ENCODE measurements at places on chromosomes 3 and 15.

DNA sequence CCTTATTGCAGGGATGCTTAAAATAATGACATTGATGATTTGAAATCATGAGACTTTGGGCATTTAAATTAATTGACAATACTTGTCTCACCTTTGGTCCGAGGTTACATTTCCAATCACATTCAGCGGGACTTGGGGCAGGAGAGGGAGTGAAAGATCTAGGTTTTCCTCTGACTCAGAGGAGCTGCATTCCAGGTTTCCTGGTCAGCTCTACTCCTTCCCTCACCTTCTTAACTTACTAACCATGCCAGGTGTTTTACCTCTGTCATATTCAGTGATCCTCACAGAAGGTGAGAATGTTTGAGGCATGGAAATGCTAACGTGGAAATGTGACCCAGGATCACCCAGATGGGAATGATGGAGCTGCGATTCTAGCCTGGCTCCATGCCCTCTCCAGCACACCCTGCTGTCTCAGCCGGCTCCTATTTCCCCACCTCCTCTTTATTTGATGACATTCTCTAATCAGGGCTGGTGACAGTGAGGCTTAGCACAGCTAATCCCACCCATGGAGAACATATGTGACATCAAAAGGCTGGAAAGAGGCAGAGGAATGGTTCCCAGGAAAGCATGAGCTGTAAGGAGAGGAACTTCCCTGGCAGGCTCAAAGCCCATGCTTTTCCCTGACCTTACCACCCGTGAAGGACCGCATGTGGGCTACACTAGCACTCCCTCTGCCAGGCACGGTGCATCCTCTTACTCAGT lies 38.7 kb downstream of the THSD4 start:
- DNase-seq = no peak

DNA sequence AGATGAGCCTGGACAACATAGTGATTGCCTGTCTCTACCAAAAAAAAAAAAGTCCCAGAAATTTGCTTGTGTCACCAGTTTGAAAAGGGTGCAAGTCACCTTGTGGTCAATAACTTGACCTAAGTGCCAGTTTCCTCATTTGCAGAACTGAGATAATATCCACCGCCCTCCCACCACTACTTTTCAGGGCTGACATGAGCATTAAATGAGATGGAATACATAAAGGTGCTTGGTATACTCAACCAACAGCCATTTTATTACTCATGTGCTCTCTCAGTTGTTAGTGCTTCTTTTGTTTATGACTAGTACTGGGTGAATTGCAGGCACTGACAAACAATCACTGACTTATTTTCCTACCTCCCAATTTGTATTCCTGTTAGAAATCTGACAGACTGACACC lies 340.5 kb upstream of the SATB1 start:
- DNase-seq = no peak

- no peak for DNase-seq
Observed at GRCh38 chr3:118550122-118550521, 484.5 kb downstream of the IGSF11 start.

DNA sequence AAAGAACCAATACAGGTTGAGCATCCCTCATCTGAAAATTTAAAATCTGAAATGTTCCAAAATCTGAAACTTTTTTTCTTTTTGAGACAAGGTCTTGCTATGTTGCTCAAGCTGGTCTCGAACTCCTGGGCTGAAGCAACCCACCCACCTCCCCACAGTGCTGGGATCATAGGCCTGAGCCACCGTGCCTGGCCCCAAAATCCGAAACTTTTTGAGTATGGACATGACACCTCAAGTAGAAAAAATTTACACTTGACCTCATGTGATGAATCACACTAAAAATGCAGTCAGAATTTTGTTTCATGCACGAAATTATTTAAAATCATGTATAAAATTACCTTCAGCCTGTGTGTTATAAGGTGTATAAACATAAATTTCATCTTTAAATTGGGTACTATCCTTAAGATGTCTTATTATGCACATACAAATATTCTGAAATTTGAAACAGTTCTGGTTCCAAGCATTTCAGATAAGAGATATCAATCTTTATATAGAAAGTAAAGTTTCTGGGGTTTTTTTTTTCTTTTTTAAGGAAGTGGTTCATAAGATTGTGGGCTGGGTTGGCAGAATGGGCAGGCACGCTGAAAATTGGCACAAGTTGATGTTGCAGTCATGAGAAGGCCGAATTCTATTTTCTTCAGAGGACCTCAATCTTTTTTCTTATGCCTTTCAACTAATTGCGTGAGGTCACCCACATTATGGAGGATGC lies 72.5 kb downstream of the SPRED1 start:
- no peak for DNase-seq

DNA sequence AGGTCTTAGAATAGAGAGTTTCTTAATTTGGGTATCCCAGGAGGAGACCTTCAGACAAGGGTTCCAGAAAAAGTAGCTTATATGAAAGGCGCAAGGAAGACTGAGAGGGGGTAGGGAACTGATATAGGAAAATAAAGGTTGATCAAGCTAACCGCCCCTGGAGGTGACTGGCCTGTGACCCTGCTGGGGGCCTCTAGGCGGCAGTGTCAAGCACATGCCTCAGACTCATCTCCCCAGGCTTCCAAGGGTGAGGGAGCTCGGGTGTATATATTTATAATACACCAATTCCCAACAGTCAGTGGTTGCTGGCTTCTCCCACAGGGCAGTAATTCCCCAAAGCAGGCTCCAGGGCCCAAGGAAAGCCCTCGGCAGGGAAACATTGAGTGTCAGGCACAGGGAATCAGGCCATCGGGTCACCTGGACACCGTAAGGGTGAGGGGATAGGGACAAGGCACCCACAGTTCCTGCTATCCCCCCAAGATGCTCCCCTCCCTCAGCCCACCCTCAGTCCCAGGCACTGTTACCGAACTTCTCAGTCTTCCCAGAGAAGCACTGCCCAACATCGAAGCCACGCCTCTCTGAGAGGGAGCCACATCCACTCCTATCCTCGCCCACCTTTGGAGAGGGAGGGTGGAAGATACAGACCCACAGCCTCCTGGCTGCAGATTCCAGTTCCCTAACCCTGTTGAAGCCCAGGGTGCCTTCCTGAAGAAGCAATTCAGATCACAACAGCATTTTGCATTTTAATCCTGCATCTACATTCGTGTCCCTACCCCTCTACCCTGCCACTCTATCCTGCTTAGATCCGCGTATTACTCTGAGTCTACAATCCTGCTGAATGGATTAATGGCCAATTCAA lies 19.5 kb upstream of the CAV3 start:
- no peak for DNase-seq

- peak; percentile 74 for DNase-seq
Observed at GRCh38 chr3:195450731-195451229, 8.0 kb upstream of the ACAP2 start.

- DNase-seq = peak; percentile 20
Observed at GRCh38 chr15:49137861-49138260, 17.5 kb downstream of the COPS2 start.

GRCh38 chr3:32181365-32181764 lies 57.1 kb upstream of the CMTM8 start:
- no peak for DNase-seq

GRCh38 chr3:107718547-107718946 lies 195.8 kb downstream of the BBX start:
- DNase-seq = no peak

DNA sequence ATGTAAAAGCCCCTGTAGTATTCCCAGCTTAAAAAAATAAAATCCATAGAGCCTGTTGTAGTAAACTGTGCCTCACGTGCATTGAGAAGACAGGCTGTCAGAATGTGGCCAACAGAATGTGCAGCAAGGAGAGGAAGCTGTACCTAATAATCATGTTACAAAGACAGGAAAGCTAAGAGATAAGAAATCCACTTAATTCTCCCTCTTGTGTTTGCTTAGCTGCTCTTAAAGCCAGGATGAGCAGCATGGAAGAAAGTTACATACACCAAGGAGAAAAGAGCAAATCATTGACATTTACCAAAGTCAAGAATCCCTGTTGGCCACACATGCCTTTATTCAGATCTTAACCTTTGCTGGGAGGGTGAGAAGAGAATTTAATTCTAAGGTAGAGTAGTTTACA lies 85.9 kb downstream of the TNIK start:
- no peak for DNase-seq

DNA sequence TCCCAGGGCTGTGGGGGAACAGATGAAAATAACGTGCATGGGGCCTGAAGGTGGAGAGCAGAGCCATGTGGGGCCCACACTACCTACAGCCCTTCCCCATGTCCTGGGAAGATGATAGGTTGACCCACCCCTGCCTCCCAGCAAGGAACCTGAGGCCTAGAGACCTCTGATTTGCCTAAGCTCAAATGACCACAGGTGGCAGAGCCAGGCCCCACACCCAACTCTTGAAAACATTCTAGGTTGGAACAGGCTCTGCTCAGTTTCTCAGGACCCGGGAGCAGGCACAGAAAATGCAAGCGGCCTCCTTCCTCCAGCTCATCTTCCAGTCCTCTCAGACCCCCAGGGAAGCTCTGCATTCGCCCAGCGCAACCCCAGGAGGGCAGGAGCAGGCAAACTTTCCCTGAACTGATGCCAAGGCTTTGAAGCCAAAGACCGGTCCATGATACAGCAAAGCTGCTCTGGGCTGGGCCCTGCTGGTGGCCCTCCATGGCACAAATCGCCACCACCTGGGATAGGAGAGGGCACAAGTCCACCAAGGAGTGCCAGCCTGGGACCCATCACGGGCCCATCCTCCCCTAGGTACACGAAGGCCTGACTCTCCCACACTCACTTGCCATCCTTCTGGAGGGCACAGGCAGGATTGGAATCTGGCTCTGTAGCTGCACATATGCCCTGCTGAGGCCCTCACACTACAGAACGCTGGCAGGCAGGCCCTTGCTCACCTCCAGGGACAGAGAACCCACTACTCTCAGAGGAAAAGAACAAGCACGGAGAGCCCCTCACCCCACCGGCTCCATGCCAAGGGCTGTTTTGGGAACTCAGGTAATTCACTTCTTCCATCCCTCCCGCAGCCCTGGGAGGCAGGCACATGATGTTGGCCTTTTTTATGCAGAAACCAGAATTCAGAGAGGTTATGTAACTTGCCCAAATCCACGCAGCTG lies 51.0 kb upstream of the FURIN start:
- no peak for DNase-seq

DNA sequence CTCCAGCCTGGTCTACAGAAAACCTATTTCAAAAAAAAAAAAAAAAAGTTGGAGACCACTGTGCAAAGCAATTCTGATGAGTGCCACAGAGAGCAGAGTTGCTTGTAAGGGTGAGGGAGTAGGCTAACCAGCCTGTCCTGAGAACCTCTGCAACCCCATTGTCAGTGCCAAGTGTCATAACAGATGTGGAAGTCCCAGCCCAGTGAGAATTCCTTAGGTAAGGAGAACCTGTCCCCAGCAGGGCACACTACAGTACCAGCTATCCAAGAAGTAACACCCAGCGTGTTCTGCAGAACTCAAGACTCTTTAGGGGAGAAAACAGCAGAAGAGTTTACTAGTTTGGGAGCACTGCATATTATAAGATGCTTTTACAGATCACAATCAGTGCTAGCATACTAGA lies 156.3 kb downstream of the LIPC start:
- DNase-seq = no peak

DNA sequence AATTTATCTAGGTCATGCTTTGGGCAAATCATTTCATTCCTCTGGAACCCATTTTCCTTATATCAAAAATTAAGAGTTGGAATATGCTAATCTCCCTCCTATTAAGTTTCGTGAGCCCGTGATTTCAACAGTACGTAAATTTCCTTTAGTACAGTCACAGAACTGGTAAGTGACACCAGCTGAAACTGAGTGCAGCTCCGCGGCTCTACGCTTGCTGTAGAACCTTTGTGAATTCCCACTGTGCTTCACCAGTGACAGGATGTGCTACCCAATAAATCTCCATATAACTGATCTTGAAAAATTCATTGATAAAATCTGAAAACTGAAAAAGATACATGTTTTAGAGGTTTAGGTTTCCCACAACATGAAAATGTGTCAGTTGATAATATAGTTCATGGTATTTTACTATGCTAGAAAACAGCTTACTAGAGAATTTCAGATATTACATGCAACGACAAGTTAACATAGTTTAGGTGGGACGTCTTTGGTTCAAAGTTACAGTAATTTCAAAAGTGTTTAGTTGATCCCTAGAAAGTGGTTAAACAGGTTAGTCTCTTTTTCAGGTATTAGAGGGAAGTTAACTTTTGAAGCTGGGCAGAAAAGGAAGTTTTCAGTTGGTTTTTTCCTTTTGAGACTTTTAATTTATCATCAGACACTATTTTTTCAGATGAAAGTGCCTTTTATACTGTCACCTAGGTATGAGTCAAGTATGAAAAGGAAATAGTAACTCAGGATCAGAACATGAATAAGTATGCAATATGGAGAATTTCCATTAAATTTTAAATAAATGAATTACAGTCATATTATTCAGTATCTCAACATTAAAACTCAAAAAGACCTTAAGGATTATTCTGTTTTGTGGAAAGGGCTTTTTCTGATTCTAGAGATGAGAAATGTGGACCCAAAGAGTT lies 57.0 kb downstream of the PPARG start:
- DNase-seq = no peak

- DNase-seq = no peak
Observed at GRCh38 chr3:117059067-117059955, 349.7 kb downstream of the TUSC7 start.

DNA sequence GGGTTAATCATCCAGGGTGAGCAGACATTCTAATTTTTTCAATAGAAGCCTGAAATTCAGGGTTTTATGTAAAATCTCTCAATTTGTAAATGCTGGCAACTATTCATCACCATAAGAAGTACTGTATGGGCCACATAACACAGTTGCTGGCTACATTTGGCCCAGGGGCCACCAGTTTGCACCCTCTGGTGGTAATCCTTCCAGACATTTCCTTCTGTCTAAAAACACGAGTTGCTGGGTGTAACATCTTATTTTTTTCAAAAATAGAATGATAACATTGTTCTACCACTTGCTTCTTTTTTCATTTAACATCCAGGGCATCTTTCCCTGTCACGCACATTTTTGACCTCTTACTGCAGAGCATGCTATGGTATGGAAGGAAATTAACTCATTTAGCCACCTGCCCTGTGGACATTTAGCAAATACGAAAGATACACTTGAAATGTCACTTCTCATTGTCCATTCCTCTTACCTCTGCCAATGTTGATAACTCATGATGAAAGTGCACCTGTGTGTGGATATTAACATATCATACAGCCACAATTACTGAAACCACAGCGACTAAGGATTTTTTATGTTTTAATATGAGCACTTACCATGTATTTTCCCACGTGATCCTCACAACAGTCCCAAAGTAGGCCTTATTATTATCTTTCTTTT lies 117.5 kb upstream of the ARHGEF3 start:
- DNase-seq = no peak

DNA sequence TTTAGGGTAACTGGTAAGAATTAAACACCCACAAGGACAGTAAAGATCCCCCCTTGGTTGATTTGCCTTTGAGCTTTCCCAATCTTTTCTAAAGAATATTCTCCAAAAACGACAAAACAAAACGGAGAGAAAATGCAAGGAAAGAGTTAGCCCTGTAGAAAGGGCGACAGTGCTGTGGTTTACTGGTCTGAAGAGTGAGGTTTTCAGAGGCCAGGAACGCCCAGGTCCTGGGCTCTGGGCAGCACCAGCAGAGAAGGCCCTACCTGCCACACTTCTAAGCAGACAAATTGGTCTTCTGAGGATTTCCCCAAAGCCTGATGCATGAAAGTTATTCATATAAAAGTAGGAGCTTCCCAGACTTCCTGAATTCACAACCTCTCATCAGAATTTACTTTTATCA lies 119.3 kb downstream of the KCNMB2 start:
- no peak for DNase-seq

GRCh38 chr15:98858610-98859023 lies 149.0 kb downstream of the PGPEP1L start:
- no peak for DNase-seq
